Panc1 (cell line): ENCODE measurements at places on chromosomes 11 and 22. TPM values are rescaled to one million over a fixed set of nuclear protein-coding genes. Genes with fewer than 3 reads are reported as not detected.

GRCh38 chr11:96173422-96173821 lies 169.6 kb downstream of the MAML2 start:
- no peak for DNase-seq

GRCh38 chr11:109308551-109308950 lies 113.4 kb upstream of the C11orf87 start:
- no peak for DNase-seq

- DNase-seq: no peak
Measured at GRCh38 chr11:64275841-64276240, 8.6 kb downstream of the BAD start.

DNA sequence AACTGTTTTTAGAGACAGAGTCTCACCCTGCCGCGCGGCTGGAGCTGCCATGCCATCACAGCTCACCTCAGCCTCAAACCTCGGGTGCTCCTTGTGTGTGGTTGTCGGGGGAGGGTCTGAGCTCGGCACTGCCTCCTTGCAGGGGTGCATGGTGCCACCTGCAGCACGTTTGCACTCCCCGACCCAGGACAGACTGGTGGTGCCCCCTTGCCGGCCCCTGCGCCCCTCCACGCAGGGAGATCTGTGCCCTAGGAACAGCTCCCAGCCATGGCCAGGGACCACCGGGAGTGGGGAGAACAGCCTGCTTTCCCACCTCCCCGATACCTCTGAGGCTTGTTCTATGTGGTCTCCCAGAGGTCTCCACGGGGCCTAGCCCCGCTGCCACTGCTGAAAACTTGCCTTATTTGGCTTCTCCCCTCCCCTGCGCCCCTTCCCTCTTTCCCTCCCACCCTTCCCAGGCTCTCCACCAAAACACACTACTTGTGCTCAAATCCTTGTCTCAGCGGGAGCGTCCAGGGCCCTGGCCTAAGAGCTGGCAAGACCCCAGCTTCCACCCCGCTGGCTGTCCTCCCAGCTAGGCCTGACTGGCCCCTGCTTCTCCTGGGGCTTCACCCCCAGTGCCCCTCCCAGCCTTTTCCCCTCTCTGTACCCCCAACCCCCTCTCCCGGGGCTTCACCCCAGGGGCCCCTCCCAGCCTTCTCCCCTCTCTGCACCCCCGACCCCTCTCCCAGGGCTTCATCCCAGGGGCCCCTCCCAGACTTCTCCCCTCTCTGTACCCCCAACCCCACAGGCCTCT lies 13.4 kb upstream of the TPCN2 start:
- DNase-seq: no peak

Gene OR5A1
- total RNA-seq: not detected

DNA sequence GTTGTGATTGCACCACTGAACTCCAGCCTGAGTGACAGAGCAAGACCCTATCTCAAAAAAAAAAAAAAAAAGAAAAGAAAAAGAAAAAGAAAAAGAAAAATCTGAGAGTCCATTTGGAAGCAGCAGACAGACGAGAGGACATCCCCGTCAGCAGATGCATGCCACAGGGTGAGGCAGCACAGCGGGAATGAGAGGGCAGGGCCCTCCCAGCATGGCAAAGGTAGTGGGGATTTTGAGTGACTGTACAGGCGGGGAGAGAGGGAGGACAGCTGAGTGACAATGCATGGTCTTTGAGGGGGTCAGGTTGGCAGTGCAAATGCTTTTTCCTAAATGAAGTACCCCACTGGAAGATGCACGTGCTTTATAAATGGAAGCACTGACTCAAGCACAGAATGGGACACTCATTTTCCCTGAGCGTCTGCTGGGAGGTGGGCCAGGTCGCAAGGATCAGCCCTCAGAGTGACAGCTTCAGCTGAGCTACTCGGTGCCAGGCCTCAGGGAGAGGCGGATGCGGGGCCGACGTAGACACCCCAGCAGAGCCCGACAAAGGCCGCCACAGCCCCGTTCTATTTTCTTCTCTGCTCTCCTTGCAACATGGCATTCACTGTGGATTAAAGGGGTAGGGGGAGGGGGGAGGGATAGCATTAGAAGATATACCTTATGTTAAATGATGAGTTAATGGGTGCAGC lies 113.5 kb downstream of the SHANK2 start:
- DNase-seq: no peak

GRCh38 chr11:19524171-19524671 lies 188.4 kb upstream of the NAV2 start:
- no peak for DNase-seq

- DNase-seq: no peak
Measured at GRCh38 chr11:102468616-102469195, 16.1 kb upstream of the TMEM123 start.

GRCh38 chr11:76579752-76580151 lies 90.8 kb downstream of the LRRC32 start:
- DNase-seq: no peak

Gene ANKRD13D
- 76.5 TPM for total RNA-seq

Gene MIOX
- 0.23 TPM for total RNA-seq

DNA sequence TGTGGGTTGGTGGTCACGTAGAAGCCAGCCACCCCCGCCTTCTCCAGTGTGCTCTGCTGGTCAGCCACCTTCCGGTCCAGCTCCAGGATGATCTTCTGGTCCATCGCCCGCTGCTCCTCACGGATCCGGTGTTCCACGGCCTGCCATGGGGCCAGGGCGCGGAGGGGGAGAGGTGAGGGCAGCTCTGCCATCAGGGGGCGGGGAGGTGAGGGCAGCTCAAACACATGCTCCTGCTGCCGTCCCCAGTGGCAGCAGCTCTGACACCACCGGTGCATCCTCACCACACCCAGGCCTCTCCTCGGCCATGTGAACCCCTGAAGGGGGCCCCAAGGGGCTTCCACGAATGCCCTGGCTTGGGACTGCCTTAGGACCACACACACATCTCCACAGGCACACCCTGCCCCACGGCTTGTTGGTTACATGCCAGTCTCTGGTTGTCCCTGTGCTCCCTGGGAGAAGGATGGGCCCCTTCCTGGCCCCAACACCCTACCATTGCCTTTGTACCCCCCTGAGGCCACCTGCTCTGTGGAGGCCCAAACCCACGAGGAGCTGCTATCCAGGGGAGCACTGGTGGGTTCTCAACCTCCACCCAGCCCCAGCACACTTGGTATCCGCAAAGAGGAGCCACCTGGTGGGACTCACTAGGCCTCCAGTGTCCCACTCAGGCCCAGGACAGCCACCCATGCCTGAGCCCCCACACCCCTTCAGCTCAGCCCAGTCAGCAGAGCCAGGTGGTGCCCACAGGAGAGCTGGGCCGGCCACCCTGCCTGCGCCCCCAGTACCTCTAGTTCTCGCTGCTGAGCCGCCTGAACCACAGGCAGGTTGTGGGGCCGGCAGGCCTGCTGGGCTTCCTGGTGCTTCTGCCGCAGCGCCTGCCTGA lies 4.3 kb downstream of the DGCR6L start:
- no peak for DNase-seq

DNA sequence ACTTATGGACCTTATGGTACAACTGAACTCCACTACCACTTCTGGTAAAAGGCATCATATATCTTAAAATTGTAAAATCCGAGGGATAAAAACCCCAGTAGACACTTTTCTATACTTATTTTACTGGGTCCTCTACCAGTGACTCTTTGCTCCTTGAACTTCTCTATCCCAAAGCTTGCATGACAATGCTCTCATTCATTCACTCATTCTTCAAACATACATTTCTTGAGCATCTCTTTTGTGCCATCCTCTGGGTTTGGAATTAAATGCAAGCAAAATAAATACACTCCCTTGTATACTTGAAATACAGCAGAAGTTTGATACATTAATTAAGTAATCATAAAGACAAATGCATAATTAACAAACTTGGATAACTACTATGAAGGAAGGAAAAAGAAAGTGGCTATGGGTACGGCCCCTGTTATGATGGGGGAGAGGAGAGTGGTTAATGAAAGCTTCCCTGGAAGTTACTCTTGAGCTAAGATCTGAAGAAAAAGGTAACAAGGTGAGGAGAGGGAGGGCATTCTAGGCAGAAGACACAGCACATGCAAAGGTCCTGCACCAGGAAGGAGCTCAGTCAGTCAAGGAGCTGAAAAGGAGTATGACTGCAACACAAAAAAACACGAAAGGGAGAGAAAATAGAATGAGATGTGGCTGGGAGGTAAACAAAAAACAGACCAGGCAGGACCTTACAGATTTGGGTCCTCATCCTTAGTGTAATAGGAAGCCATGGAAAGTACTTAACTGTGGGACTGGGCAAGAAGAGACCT lies 8.0 kb downstream of the MPZL3 start:
- DNase-seq: no peak

DNA sequence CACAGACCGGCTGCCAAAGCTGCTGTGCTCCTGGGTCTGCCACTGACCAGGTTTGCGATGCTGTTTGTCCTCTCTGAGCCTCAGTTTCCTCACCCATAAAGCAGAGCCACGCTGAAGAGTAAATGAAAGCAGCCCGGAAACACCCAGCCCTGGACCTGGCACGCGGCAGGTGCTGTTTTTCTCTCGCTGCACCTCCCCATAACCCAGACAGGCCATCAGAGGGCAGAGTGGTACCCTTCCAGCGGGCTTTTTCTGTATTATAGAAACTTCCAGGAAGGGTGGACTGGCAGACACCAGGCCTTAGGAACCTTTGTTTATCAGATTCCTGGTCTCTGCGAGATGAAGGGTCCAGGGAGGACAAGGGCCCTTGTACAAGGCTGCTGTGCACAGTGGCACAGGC lies 17.9 kb upstream of the FGF19 start:
- no peak for DNase-seq

DNA sequence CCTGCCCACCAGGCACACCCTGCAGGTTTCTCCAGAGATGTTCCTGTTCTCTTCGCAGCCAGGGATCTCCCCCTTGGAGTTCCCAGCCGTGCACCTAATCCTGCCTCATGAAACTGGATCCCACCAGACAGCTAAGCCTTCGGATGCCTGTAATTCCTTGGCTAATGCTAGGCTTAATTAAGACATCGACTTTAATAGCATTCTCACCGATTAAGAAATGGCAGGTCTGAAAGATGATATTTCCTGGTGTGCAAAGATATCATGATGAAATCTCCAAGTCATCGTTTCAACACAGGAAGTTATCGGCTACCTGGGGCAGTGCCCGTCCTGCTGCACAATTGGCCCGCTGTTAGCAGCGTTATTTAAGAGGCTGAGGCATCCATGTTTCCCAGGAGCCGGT lies 41.5 kb upstream of the CCND1 start:
- no peak for DNase-seq

- DNase-seq: no peak
Measured at GRCh38 chr11:105689631-105690030, 79.8 kb downstream of the GRIA4 start.

- no peak for DNase-seq
Measured at GRCh38 chr22:39906207-39906606, 5.3 kb downstream of the GRAP2 start.

Gene TMEM80
- 45.2 TPM for total RNA-seq

DNA sequence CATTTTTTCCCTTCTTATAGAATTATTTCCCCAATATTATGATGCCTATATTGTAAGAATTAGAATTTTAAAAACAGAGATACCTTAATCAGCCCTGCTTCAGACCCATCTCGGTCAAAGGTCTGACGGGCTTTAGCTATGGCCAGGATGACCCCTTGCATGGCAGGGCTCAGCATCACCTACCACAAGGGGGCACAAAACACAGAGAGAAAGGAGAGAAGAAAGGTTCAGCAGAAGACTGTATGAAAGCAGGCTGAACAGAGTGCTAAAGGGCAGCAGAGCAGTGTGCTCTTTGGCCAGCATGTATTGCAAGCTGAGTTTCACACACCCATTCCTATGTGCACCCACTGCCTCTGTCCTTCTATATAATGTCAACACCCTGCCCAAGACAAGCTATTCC lies 26.8 kb downstream of the CLDN25 start:
- no peak for DNase-seq

- no peak for DNase-seq
Measured at GRCh38 chr22:40855979-40856512, 393 bp downstream of the ST13 start.

Gene ELMOD1
- 2.1 TPM for total RNA-seq

Gene DEFB131B
- total RNA-seq: not detected

DNA sequence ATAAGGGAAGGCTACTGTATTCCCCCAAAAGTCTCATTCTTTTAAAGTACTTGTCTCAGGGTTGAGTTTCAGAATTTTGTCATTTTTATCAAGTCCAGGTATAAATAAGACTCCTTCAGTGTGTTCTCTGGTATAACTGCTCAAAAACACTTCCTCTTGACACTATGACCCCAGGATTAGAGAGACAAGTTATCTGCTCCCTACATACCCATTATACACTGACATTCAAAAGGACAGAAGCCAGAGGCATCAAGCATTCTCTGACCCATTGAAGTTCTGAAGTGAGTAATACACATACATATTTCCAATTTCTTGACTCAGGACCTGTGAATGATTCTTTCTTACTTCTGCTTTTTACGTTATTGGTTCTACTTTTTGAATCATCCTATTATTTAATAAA lies 447.8 kb upstream of the CNTN5 start:
- no peak for DNase-seq

Gene IGF2
- total RNA-seq: 14.5 TPM

DNA sequence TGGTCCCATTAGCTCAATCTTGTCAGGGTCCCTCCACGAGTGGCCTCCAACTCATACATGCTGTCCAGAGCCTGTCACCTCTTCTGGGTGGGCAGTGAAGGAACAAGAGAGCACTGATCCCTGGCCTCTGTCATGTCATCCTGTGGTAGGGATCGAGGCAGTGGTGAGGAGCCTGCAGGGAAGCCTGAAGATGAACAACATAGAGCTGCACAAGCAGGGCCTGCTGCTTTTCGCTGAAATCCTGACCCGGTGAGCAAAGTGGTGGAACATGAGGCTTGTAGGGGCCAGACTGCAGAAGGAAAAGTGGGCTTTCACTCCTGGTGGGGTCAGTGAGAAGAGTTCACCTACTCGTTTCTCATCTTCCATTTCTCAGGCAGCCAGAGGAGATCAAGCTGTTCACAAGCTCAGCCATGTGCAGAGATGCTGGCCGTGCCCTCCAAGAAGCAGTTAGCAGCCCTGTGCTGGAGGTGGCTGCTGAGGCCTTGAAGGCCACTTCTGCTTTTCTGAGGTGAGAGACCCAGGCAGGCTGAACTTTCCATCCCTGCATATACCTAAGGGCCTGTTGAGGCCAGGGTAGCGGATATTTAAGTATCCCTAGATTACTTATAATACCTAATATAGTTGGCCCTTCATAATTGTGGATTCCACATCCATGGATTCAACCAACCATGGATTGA lies 32.9 kb downstream of the MEI1 start:
- DNase-seq: no peak
